SHP77 (cell line): ENCODE measurements at places on chromosomes 7 and 10.

- DNase-seq: no peak
Measured at GRCh38 chr10:68111584-68111983, 2.3 kb downstream of the MYPN start.

DNA sequence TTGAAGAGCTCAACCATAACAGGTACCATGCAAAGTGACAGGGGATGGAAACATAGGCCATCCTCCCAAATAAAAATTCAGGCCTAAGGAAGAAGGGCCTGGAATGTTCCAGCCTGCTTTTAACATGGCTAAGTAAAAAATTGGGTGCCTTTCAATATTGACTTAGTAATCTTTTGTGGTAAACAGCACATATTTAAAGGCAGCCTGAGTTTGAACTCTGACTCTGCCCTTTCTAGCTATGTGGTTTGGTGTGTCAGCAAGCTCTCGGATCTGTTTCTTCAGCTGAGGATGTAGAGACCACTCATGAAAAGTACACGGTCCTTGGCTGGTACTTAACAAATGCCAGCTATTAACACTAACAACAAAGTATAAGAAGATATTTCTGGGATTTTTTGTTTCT lies 191.8 kb upstream of the CDCA7L start:
- no peak for DNase-seq

DNA sequence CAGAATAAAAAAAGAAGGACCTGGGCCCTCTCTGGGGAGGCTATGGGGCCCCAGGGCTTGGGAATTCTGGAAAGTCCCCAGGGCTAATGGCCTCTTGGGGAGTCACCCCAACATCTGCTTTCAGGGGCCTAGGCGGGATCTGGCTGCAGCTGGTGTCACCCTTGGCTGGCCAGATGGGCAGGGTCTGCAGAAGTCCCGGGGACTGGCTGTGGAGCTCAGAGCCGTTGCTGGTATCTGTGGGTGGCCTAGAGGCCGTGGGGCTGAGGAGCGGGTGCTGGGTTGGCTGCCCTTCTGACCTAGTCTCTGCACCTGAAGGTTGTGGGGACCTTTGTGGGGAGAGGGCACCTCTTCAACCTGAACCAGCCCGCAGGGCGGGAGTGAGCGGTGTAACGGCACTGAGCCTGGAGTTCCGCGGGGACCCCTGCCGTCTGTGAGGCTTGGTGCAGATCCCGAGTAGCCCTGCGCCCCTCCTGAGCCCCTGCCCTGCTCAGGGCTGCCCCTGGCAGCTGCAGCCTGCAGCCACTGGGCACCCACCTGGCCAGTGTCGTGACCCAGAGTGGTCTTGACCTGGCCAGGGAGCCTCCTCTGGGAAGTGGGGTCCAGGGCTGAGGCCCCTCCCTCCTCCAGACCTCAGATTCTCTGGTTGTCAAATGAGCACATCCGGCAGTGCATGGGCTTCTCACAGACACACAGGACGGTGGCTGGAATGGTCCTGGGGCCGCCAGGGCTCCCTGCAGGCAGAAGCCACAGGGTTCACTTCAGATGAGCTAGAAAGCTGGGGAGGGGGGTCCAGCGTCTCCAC lies 51.5 kb downstream of the UNCX start:
- no peak for DNase-seq

- no peak for DNase-seq
Measured at GRCh38 chr7:138833596-138833995, 35.6 kb upstream of the ATP6V0A4 start.

- DNase-seq: no peak
Measured at GRCh38 chr7:93927585-93927984, 6.0 kb downstream of the GNG11 start.

DNA sequence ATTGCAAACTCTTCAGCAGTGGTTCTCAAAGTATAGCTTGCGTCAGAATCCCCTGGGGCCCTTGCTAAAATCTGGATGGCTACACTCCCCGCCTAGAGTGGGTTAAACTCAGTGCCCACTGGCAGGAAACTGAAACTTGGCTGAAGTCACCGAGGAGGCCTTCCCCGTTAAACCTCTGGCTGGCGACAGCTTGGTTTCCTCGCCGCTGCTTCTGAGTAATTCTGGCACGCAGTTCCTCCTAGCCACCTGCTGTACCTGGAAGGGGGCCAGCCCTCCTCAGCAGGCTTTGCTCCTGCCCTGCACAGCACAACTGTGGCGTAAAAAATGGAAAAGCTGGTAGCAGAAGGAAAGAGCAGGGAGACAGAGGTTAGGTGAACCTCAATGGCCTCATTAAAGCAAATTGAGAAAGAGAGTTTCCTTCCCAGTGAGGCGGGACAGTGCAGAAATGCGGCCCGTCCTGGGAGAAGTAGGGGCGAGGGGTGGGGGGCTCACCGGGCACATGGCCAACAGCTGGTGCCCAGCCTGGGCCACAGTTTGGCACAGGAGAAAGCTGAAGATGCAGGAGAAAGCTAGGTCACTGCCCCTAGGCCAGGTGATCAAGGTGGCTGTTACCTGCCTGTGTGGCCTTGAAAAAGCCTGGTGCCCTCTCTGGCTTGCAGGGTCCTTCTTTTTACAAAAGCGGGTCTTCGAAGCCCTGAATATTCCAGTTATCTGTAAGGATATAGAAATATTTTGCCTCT lies 46.6 kb downstream of the ALOX5 start:
- peak; percentile 58 for DNase-seq

DNA sequence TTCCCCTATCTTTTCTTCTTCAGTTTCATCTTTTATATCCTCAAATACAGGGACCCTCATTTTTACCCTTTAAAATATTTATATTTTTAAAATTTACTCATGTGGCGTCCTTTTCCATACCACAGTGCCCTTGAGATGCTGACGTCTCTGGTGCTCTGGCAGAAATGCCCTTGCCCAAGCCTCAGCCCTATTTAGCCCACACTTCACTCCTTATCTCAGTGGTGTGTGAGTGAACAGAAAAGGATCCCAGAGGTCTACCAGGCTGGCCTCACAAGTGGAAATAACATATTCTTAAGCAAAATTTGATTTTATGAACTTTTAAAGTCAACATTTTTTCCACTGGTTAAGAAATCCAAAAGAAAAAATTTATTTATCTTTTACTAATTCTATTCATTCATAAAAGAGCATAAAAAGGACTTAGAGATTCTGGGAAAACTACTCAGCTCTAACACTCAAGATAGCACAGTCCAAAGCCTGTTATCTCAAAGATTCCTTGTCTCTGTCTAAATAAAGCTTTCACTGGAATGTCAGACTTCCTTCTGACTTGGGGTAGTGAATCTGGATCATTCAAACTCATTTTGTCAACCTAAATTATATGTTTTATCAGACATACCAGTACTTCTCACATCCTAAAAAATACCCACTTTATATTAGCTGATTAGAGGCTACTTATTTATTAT lies at the start of gene NEBL:
Gene NEBL, minus strand, starts transcription at position 166 of the 680 bp plus-strand sequence. Its CDS starts 106 bp downstream, at position 60.
- DNase-seq: no peak

GRCh38 chr10:87545783-87546182 lies 41.1 kb downstream of the MINPP1 start:
- no peak for DNase-seq

- DNase-seq: no peak
Measured at GRCh38 chr7:121479466-121479865, 83.4 kb upstream of the FAM3C start.

- DNase-seq: no peak
Measured at GRCh38 chr10:37937864-37938263, 38.6 kb downstream of the ZNF25 start.

DNA sequence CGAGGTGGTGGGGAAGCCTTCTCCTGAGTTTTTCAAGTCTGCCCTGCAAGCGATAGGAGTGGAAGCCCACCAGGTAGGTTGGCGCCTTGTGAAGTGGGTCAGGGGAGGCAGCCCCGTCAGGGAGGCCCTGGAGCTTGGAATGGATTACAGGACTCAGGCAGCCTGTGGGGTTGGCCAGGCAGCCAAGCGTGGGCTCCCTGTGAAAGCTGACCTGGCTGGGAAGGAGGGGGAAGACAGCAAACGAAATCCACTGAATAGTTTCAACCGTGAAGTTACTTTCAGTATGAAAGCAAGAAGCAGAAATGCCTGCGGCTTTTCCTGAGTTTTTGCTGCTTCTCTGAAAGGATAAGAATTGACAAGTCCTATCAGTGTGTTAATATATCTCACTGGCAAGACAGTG lies 36.4 kb downstream of the LHPP start:
- no peak for DNase-seq

DNA sequence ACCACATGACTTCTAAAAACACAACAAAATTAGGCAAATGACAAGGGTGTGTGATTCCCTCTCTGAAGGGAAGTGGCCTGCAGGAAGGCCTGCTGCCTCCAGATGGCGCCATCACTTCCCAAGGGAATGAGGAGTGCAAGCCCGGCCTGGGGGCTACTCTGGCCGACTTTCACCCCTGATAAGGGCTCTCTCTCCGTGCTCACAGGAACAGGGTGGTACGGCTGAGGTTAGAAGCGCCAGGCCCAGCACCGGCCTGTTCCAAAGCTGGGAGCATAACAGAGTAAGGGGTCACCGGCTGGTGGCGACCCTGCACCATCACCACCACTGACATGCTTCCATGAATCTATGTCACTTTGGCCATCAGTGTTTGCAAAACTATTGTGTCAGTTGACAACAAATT lies 13.1 kb downstream of the RBP3 start:
- DNase-seq: no peak

- no peak for DNase-seq
Measured at GRCh38 chr7:92503767-92504166, 24.6 kb downstream of the PEX1 start.

DNA sequence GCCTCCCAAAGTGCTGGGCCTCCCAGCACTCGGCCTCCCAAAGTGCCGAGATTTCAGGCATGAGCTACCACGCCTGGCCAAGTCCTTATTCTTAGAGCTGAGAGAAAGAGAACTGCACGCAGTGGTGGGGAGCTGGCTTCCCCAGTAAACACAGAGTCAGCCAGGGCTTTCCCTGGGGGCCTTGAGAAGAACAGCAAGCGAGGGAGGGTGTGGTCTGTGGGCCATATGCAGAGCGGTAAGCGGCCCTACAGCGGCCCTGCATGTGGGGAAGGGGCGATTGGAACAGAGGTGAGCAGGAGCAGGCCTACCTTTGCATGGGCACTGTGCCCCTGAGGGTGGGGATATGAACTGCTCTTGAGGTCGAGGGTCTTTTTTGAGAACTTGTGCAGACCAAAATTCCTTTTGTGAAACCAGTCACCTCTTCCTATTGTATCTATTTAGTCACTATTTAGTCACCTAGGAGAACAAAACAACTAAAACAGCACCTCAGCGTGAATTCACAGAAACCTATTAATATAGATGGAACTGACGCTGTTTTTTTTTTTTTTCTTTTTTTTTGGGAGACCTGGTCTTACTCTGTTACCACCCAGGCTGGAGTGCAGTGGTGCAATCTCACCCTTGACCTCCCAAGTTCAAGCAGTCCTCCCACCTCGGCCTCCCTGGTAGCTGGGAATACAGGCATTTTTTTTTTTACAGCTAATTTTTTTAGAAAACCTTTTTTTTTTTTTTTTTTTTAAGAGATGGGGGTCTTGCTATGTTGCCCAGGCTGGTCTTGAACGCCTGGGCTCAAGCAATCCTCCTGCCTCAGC lies 36.9 kb upstream of the SH2D4B start:
- no peak for DNase-seq

- DNase-seq: no peak
Measured at GRCh38 chr7:129271500-129272355, 46.9 kb downstream of the AHCYL2 start.

DNA sequence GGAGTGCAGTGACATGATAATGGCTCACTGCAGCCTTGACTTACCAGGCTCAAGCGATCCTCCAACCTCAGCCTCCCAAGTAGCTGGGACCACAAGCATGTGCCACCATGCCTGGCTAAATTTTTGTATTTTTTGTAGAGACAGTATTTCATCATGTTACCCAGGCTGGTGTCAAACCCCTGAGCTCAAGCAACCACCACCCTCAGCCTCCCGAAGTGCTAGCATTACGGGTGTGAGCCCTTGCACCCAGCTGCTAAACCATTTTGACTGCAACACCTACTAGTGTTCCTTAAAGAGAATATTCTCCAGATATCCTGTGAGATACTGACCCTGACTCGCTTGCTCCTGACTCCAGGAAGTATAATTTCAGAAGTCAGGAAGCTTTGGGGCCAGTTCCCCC lies 85.8 kb downstream of the PLXNA4 start:
- no peak for DNase-seq

DNA sequence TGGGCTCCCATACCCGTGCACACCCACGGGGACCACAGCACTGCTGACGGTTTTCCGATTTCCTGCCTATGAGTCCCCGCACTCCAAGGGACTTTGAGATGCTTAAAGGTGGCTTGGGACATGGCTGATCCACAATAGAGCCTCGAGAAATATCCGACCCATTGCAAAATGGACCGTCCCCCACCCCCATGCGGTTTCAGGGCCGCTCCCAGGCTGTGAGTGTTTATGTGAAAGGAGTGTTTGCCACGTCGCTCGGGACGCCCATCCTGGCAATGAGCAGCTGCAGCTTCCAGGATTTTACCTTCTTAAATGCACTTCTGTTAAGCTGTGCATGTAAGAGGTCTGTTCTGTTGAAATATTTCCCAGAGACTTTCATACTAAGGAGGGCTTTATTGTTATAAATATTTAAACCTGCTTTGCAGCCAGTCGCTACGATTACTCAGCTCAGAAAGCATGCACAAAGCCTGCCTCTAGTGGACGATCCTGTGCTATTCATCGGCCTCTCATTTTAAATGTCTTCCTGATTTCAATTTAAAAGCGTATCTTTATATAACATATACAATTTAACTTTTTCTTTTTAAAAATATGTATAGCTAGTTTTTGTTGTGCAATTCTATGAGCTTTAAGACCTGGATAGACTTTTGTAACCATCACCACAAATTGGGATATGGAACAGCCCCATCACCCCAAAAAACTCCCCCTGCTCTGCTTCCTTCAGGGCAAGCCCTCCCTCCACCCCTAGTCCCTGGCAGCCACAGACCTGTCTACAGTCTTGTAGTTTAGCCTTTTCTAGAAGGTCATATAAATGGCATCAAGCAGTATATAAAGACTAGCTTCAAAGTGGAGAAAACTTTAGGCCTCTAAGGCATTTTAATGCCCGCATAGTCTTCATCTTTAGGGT lies 418.3 kb downstream of the PAXIP1 start:
- no peak for DNase-seq

GRCh38 chr7:33773053-33773452 lies 132.3 kb upstream of the BMPER start:
- DNase-seq: no peak

DNA sequence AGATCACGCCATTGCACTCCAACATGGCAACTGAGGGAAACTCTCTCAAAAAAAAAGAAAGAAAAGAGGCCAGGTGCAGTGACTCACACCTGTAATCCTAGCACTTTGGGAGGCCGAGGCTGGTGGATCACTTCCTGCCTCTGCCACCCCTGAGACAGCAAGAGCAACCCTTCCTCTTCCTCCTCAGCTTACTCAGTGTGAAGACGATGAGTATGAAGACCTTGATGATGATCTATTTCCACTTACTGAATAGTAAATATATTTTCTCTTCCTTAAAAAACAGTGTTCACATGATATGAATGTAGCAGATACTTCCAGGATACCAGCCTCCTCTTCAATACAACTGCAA lies 2.1 kb upstream of the ZKSCAN1 start:
- DNase-seq: no peak
